ENCODE measurements at places on chromosomes 1 and 21.

- DNase-seq = peak; percentile 66
These were observed 1.6 kb downstream of the ACAP3 start for GRCh38 chr1:1306070-1306660.

GRCh38 chr1:117633068-117633345 lies 27.2 kb downstream of the TENT5C start:
- no peak for DNase-seq

DNA sequence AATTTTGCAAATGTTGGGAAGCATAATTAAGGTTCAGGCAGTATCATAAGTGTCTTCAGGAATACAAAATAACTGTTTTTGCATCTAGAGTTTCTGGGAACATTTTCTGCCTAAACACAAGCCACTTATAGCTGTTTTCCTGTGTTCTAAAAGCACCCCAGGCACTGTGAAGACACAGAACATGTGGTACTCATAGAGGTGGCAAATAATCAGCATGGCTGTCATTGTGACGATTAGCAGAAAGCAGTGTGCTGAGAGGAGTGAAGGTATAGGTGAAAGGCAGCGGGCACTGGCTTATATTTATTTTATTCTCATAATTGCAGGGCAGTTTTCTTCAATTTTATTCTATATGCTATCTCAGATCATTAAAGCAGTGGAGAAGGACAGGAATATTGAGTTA lies 119.6 kb downstream of the LRRC53 start:
- DNase-seq = no peak

DNA sequence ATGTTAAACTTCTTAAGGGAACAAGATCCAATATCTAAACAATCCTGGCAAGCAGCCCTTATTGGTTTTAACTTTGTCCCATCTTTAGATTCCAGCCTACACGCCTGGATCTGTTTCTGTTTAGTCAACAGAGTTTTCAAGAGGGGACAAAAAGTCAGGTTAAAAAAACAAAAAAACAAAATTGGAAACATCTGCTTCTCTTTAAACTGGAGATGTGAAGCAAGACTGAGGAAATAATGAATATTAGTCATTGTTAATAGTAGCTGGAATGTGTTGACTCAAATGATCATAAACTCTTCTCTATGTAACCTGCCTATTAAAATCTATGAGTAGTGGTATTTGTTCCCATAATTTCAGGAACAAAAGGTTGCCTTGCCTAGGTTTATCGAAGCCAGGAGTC lies 55.0 kb downstream of the NID1 start:
- no peak for DNase-seq

- no peak for DNase-seq
These were observed 28.5 kb downstream of the SLC26A9 start for GRCh38 chr1:205914730-205915129.

- DNase-seq = no peak
These were observed 9.5 kb upstream of the RPTN start for GRCh38 chr1:152168535-152168868.

DNA sequence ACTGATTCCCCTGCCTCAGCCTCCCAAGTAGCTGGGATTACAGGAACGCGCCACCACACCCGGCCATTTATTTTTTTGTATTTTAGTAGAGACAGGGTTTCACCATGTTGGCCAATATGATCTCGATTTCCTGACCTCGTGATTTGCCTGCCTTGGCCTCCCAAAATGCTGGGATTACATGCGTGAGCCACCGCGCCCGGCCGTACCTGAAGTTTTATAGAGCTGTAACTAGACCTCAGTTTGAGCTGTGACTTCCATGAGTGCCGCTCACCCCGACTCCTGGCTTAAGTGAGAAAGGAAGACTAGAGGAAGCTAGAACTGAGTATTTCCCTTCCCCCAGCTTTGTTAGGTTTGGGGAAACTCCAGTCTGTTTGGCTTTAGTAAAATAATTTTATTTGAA lies 1283.1 kb downstream of the KCNT2 start:
- DNase-seq = no peak

DNA sequence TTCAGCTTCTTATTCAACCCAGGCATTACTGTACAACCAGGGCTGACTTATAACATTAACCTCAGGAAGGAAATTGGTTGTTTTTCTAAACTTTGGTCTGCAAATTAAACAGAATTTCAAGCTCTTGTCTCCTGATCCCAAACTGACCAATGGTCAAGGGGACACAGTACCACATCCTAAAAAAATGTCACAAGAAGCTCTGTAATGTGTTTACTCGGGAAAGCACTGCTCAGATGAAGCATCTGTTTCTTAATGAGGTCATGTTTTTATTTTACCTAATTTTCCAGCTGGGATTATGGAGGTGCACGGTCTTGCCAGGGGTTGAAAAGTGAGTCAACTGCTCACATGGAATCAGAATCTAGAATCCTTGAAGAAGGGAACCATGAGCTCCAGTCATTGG lies 18.7 kb downstream of the ADAMTS5 start:
- DNase-seq = no peak

GRCh38 chr1:151311589-151312331 lies 15.5 kb downstream of the PI4KB start:
- peak; percentile 95 for DNase-seq

Data from NB4 (cell line).